HAP-1 (cell line): ENCODE measurements at places on chromosomes 6 and 20.

GRCh38 chr20:32495217-32495565, 89.9 kb downstream of the NOL4L start:
- no peak for DNase-seq

GRCh38 chr6:44663860-44664634, 276.5 kb downstream of the CDC5L start:
- DNase-seq = no peak

- DNase-seq = no peak
Measured at GRCh38 chr20:9225879-9226278, 157.0 kb downstream of the PLCB4 start.

- no peak for DNase-seq
Measured at GRCh38 chr6:169035385-169036240, 218.0 kb downstream of the THBS2 start.

DNA sequence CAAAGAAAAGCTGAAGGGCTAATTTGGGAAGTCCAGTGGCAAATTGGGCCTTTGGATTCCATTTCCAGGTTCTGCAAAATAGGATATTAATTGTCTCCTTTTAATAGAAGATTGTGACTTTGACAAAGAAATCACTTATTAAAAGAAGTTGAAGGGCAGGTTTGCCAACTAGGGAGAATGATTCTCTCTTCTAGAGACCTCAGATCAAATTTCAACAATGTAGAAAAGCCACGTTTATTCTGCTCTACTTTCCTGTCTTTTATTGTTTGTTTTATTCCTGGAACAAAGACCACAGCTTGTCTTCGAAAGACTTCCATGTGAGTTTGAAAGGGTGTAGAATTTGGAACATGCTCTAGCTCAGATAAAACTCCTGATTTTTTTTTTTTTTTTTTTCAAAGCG, 65.5 kb upstream of the PRL start:
- DNase-seq = no peak
